Naive B cell (primary cell): ENCODE measurements at places on chromosomes 1 and 21. TPM values are rescaled to one million over a fixed set of nuclear protein-coding genes. Genes with fewer than 3 reads are reported as not detected.
A peak's percentile ranks its signal among the peaks of the same experiment; 100 is the strongest.

DNA sequence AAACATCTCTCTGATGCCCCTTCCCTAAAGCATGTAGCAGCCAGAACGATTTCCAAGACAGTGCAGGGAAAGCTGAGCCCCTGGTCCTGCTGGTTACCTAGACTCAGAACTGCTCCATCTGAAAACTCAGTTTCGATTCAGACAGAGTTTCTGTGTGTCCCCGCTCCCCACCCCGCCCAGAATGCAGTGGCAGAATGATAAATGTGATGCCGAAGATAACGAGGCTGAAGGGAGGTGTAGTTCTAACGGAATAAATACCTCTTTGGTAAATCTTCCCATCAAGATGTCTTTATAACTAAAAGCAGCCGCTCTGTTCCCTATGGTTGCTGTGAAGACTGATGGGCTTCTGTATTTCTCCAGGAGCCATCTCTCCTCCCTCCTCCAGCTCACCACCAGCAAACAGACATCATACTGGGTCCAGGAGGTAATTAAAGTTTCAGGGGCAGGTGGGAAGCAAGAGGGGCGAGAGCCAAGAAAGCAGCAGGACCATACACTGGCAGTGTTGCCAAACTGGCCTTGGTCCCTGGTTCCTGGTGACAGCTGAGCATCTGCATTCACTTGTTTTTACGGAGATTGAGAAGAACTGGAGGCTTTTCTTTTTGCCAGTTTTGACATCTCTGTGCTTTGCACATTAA lies 76.9 kb downstream of the DDX20 start:
- H3K27me3 ChIP-seq, result peaks cover 53% of the 10 kb centered on the region
- H3K27ac ChIP-seq, result no peak overlapping the region

The RAB25 gene
- not detected for polyA plus RNA-seq

The CCDC185 gene
- not detected for polyA plus RNA-seq

The FHL3 gene
- polyA plus RNA-seq, result 0.88 TPM

- no peak overlapping the region for H3K27ac ChIP-seq
- H3K4me3 ChIP-seq, result no peak overlapping the region
- H3K27me3 ChIP-seq, result peaks cover 4% of the 10 kb centered on the region
These were observed 16.4 kb upstream of the KIF21B start for GRCh38 chr1:201039876-201040275.

- no peak for DNase-seq
- peaks cover 8% of the 10 kb centered on the region for H3K27me3 ChIP-seq
These were observed 40.0 kb downstream of the MYOM3 start for GRCh38 chr1:24071941-24072340.

The S100A9 gene
- polyA plus RNA-seq, result 194 TPM

The PCAT6 gene
- not detected for polyA plus RNA-seq

GRCh38 chr1:164473544-164473943 lies 85.4 kb upstream of the PBX1 start:
- H3K36me3 ChIP-seq, result no peaks in the 10 kb centered on the region
- H3K27ac ChIP-seq, result no peak overlapping the region
- DNase-seq, result no peak
- H3K27me3 ChIP-seq, result peaks cover 6% of the 10 kb centered on the region
- no peak overlapping the region for H3K4me3 ChIP-seq

The DCAF8 gene
- 46.7 TPM for polyA plus RNA-seq

DNA sequence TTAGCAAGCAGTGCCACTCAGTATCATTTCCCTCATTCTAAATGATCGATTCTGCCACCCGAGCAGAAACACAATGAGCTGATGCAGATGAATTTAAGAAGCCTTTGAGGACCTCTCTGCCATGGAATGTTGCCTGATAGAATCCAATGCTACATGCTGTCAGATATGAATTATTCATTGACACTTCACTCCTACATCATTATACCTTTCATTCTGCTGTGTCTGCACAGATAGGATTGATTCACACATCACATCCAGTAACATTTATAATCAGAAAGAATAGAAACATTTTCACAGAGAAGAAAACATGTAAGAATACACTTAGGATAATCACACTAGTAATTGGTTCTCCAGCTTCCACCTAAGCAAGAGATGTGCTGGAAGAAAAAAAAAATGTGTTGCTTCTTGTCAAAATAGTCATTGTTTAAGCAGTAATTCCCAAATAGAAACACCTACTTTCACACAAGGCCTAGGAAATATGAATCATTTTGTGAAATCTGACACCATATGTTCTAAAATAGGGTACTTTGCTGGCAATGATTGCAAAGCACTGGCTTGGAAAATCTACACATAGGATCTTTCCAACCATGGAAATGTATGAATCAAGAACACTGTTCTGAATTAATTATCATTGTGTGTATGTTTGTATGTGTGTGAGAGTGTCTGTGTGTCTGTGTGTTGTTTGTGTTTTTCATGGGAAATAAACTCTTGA lies 110.1 kb downstream of the GRIK1 start:
- no peaks in the 10 kb centered on the region for H3K36me3 ChIP-seq
- no peak for DNase-seq
- H3K4me3 ChIP-seq, result no peak overlapping the region
- no peaks in the 10 kb centered on the region for H3K4me1 ChIP-seq

The NCMAP gene
- not detected for polyA plus RNA-seq

- H3K36me3 ChIP-seq, result no peaks in the 10 kb centered on the region
- H3K4me1 ChIP-seq, result no peaks in the 10 kb centered on the region
- DNase-seq, result no peak
- H3K27ac ChIP-seq, result no peak overlapping the region
- H3K4me3 ChIP-seq, result no peak overlapping the region
These were observed 215.5 kb downstream of the CAMTA1 start for GRCh38 chr1:7000720-7001119.

- peaks cover 10% of the 10 kb centered on the region for H3K4me1 ChIP-seq
- H3K27ac ChIP-seq, result no peak overlapping the region
- no peaks in the 10 kb centered on the region for H3K36me3 ChIP-seq
These were observed 2.0 kb downstream of the RNF207 start for GRCh38 chr1:6207921-6208320.

The OPTC gene
- not detected for polyA plus RNA-seq

DNA sequence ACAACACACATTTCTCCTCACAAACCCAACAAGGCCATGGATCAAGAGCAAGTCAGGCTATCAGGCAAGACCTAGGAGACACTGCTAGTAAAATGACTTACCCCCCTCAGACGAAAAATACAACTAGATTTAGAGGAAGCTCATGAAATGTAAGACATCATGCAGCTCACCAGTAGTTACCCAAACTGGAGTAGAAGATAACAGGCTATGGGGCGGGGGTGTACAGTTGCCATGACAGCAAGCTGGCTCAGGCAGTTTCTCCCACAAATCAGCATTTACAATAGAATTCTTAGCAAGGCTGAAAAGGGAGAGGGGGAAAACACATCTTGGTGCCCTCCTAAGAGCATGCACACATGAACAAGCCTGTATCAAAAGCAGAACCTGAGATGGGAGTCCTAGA lies 13.9 kb downstream of the TPM3 start:
- DNase-seq, result no peak
- no peaks in the 10 kb centered on the region for H3K27me3 ChIP-seq
- H3K4me3 ChIP-seq, result peak overlapping the region; percentile 3
- H3K27ac ChIP-seq, result peak overlapping the region; percentile 93
- H3K4me1 ChIP-seq, result peaks cover 58% of the 10 kb centered on the region

GRCh38 chr1:205934788-205935187 lies 8.5 kb downstream of the SLC26A9 start:
- no peaks in the 10 kb centered on the region for H3K36me3 ChIP-seq
- H3K4me3 ChIP-seq, result no peak overlapping the region
- peaks cover 5% of the 10 kb centered on the region for H3K27me3 ChIP-seq
- no peak for DNase-seq
- no peaks in the 10 kb centered on the region for H3K4me1 ChIP-seq

The KRTAP21-2 gene
- polyA plus RNA-seq, result not detected

GRCh38 chr1:17618558-17619247 lies 79.2 kb downstream of the ARHGEF10L start:
- no peak for DNase-seq
- H3K27me3 ChIP-seq, result peaks cover 29% of the 10 kb centered on the region
- no peak overlapping the region for H3K4me3 ChIP-seq
- H3K4me1 ChIP-seq, result no peaks in the 10 kb centered on the region
- H3K36me3 ChIP-seq, result no peaks in the 10 kb centered on the region

The CCDC17 gene
- polyA plus RNA-seq, result not detected
